ENCODE measurements at places on chromosomes 12 and 14. TPM values are rescaled to one million over a fixed set of nuclear protein-coding genes. Genes with fewer than 3 reads are reported as not detected.

Gene OTOGL
- total RNA-seq = 1.7 TPM

GRCh38 chr12:111846016-111846415 is 4.0 kb downstream of the MAPKAPK5 start:
- no peak overlapping the region for H3K4me3 ChIP-seq
- H3K27me3 ChIP-seq = no peaks in the 10 kb centered on the region
- H3K27ac ChIP-seq = no peak overlapping the region
- no peak for DNase-seq

GRCh38 chr14:75434138-75434889 is 6.5 kb downstream of the JDP2 start:
- no peaks in the 10 kb centered on the region for H3K36me3 ChIP-seq
- H3K27ac ChIP-seq = no peak overlapping the region
- no peak overlapping the region for H3K4me3 ChIP-seq
- peaks cover 6% of the 10 kb centered on the region for H3K4me1 ChIP-seq

DNA sequence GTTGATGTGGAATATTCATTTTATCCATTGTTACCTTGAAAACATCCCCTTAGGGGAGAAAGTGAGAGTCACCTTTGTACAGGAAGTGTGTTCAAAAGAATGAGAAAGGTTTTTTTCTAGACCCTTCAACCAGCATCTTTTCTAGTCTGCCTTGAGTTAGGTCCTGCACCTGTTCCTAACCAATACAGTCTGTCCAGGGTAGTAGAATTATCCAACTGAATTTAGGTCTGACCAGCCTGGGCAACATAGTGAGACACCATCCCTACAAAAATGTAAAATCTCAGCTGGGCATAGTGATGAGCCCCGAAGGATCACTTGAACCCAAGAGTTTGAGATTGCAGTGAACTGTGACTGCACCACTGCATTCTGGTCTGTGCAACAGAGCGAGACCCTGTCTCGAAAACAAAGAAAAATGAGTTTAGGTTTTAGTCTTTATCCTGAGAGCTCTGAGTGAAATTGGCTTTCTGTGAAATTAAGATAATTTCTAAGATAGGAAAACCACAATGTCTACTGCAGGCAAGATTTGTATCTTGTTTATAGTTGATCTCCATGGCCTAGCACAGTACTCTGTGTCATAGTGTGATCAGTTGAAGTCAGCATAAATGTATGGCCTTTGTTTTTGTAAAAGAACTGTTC is 25.2 kb downstream of the ARHGAP5 start:
- no peaks in the 10 kb centered on the region for H3K27me3 ChIP-seq
- no peak overlapping the region for H3K4me3 ChIP-seq
- no peak for DNase-seq
- peaks cover 5% of the 10 kb centered on the region for H3K4me1 ChIP-seq
- no peaks in the 10 kb centered on the region for H3K36me3 ChIP-seq

DNA sequence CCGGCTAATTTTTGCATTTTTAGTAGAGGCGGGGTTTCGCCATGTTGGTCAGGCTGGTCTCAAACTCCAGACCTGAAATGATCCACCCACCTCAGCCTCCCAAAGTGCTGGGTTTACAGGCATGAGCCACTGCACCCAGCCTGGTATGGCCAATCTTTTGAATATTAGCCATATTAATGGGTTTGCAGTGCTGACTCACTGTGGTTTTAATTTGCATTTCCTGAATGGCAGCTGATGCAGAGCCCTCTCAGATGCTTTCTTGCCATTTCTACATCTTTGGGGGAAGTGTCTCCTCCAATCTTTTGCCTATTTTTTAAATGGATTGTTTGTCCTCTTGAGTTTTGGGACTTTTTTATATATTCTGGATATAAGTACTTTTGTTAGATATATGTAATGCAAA is 55.5 kb upstream of the NPAS3 start:
- DNase-seq = no peak
- no peak overlapping the region for H3K27ac ChIP-seq
- H3K4me1 ChIP-seq = no peaks in the 10 kb centered on the region

- no peaks in the 10 kb centered on the region for H3K36me3 ChIP-seq
- H3K4me3 ChIP-seq = no peak overlapping the region
- H3K27ac ChIP-seq = no peak overlapping the region
- H3K4me1 ChIP-seq = no peaks in the 10 kb centered on the region
Observed at GRCh38 chr14:71726580-71727021, 205.6 kb upstream of the RGS6 start.

GRCh38 chr12:110575326-110575725 is 7.8 kb downstream of the PPTC7 start:
- DNase-seq = no peak
- no peaks in the 10 kb centered on the region for H3K36me3 ChIP-seq
- H3K4me3 ChIP-seq = no peak overlapping the region
- H3K27ac ChIP-seq = no peak overlapping the region
- no peaks in the 10 kb centered on the region for H3K27me3 ChIP-seq
- peaks cover 68% of the 10 kb centered on the region for H3K4me1 ChIP-seq

All from Peyer's patch (tissue), 4 donors.